ENCODE measurements at places on chromosomes 6 and 20. TPM values are rescaled to one million over a fixed set of nuclear protein-coding genes. Genes with fewer than 3 reads are reported as not detected.

DNA sequence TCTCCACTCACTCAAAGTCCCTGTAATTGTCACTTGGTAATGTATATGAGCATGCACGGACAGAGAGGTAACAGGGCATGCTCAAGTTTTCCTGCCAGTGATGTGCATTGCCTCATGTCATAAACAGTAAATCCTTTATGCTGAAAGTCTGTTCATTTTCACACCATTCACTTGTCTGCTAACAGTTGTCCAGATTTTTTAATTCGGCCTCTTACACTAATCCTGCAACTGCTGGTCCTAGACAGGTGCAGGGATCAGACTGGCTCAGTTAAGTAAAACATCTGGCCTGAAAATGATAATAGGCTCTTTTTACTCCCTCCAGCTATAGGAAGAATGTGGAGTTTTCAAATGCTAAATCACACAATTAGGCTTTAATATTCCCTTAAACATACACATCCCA lies 185.4 kb upstream of the VGLL2 start:
- no peak overlapping the region for H3K4me3 ChIP-seq
- no peaks in the 10 kb centered on the region for H3K4me1 ChIP-seq
- H3K27me3 ChIP-seq, result no peaks in the 10 kb centered on the region
- no peak overlapping the region for H3K27ac ChIP-seq

GRCh38 chr6:169784821-169785340 lies 33.5 kb downstream of the ERMARD start:
- H3K4me1 ChIP-seq, result peaks cover 4% of the 10 kb centered on the region
- H3K36me3 ChIP-seq, result peaks cover 30% of the 10 kb centered on the region
- H3K4me3 ChIP-seq, result no peak overlapping the region
- no peaks in the 10 kb centered on the region for H3K27me3 ChIP-seq
- DNase-seq, result no peak
- no peak overlapping the region for H3K27ac ChIP-seq

- H3K4me1 ChIP-seq, result peaks cover 75% of the 10 kb centered on the region
- no peak overlapping the region for H3K4me3 ChIP-seq
- DNase-seq, result no peak
- no peak overlapping the region for H3K27ac ChIP-seq
Observed at GRCh38 chr6:127786109-127786508, 114.7 kb downstream of the THEMIS start.

DNA sequence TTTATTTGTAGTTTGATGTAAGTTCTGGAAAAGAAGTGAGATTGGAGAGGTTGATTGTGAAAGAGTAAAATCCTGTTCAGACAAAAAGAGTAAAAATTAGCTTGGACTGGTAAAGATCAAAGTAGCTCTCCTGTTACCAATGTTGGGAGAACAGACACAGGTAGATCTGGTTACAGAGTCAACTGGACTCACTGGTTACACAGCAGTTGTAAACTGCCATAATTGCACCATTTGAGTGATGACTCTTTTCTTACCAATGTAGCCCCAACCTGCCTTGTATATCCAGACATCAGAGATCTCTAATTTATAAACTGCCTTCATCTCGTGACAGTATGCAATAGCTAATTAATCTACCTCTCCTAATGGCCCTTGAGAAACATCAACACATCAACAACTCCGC lies 165.6 kb upstream of the PRSS16 start:
- H3K4me3 ChIP-seq, result no peak overlapping the region
- H3K36me3 ChIP-seq, result no peaks in the 10 kb centered on the region
- DNase-seq, result no peak

DNA sequence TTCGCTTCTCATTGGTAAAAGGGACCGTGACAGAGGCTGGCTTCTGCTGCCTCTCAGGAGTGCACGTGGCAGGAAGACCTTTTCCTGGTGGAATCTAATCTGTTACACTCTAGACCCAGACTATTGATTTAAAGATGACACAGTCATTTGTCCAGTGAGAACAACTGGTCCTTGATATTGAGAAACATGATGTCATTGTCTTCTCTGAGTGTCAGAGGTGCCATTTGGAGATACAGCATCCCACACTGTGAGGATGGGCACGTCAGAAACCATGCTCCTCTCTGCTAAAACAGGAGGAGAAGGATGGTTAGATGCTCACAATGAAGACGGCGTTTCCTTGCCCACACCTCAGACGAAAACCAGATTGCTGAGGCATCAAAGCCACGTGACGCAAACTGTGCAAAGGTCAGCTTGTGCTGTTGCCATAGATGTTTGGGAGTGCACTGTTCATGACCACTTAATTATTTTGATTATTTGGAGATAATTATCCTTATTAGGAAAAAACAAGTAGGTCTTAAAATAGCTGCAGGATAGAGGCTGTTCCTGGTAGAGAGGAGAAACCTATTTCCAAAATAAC lies 169.0 kb downstream of the SMOC2 start:
- DNase-seq, result no peak
- H3K4me1 ChIP-seq, result no peaks in the 10 kb centered on the region
- H3K36me3 ChIP-seq, result no peaks in the 10 kb centered on the region
- H3K27ac ChIP-seq, result no peak overlapping the region

DNA sequence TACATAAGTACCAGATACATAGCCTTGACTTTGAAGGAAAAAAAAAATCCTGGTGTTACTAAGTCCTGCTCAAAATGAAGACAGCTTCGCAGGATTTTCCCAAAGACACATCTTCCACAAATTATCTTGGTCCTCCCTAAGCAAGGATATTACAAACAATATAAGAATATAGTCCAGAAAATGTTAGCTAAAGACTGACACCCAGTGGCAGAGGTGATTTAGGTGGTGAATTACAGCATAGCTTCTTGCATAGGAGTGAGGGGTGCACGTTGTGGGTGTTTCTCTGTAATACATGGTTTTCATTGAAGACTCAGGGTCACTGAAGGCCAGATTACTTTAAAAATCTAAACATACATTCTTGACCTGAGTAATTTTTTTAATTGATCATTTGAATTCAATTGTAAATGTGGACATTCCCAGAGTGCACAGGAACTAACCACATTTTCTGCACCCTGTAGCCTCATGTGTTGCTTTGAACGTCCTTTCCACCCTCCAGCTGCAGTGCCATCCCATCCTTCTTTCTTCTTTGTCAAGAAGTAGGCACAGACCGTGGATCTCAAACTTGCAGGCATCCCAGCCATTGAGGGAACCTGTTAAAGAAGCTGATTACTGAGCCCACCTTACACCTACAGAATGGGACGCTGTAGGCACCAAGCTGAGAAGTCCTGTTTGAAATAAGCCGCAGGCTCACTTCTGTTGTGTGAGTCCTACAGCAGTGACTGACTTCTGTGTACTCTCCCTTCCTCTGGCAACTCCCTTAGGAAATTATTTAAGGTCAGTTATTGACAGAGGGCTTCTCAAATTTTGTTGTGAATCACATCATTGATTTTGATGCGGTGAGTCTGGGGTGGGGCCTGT lies 102.6 kb downstream of the PERP start:
- H3K27me3 ChIP-seq, result no peaks in the 10 kb centered on the region
- H3K36me3 ChIP-seq, result no peaks in the 10 kb centered on the region
- DNase-seq, result peak; percentile 45
- peaks cover 21% of the 10 kb centered on the region for H3K4me1 ChIP-seq

GRCh38 chr6:36361071-36361470 lies 24.4 kb upstream of the BNIP5 start:
- no peak overlapping the region for H3K4me3 ChIP-seq
- DNase-seq, result no peak
- H3K27me3 ChIP-seq, result peaks cover 6% of the 10 kb centered on the region
- no peaks in the 10 kb centered on the region for H3K36me3 ChIP-seq
- peaks cover 16% of the 10 kb centered on the region for H3K4me1 ChIP-seq

Gene PBOV1
- not detected for total RNA-seq

GRCh38 chr6:116096979-116097816 lies 3.5 kb upstream of the NT5DC1 start:
- no peak overlapping the region for H3K27ac ChIP-seq
- H3K36me3 ChIP-seq, result peaks cover 1% of the 10 kb centered on the region
- no peak for DNase-seq
- H3K4me1 ChIP-seq, result peaks cover 18% of the 10 kb centered on the region
- no peaks in the 10 kb centered on the region for H3K27me3 ChIP-seq

DNA sequence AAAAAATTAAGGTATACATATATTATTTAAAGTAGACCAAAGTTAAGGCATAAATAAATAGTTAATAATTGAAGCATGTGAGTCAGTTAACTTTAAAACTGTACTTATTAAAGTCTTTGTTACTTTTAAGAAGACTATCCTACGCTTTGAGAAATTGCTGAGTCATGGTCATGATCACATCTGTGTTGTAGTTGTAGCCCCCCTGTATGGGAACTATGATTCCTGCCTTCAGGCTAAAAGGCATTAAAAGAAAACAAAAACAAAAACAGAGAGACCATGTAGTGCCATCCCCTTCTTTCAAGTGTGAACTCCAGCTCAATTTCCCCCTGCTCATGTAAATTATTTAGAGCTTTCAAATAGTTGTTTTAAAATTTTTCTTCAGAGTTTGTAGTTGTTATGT lies 123.4 kb downstream of the FLRT3 start:
- no peak for DNase-seq
- H3K36me3 ChIP-seq, result no peaks in the 10 kb centered on the region
- no peak overlapping the region for H3K4me3 ChIP-seq
- H3K27me3 ChIP-seq, result no peaks in the 10 kb centered on the region

Gene TRIM31
- total RNA-seq, result not detected

DNA sequence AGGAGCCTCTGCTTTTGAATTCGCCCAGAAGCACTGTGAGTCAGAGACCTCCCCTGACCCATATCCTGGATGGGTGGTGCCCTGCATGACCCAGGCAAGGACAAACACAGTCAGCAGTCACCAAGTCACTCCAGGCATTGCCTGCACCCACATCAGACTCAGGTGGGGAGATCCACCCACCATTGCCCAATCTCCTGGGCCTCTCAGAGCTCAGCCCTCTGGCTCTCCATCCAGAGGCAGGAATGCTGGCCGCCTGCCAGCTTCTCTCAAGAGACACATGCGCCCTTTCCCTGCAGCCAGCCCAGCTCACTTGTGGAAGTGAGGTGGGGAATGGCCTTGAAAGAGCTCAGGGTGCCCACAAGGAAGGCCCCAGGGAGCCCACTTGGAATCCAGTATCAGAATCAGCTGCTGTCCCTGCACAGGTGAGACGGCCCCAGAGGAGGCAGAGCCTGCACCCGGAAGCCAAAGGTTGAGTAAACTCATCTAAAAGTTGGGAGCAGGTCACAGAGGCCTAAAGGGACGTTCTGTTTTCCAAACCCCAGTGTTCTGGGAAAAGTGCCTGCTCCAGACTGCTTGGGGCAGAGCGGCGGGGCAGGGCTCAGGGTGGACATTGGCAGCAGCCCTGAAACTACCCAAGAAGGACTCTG lies 129.8 kb downstream of the PREX1 start:
- H3K4me3 ChIP-seq, result no peak overlapping the region
- H3K27ac ChIP-seq, result peak overlapping the region; percentile 32
- H3K36me3 ChIP-seq, result peaks cover 9% of the 10 kb centered on the region
- no peaks in the 10 kb centered on the region for H3K27me3 ChIP-seq
- DNase-seq, result peak; percentile 33

DNA sequence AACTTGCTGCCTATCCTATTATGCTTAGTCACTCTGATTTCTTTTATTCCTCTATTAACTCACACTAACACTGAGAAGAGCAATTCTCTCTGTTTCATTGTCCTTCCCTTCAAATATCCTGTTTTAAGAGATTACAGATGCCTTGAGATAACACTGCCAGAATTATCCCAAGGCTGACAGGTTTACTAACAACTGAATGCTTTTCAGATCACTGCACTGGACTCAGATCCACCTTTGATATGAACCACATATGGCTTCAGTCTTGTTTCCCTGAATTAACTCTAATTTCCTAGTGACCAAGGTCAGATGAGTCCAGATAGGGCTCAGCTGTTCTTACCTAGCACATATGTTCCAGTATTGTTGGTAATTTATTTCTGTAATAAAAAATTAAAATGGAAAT lies 633.1 kb downstream of the GRIK2 start:
- H3K27me3 ChIP-seq, result no peaks in the 10 kb centered on the region
- no peaks in the 10 kb centered on the region for H3K36me3 ChIP-seq
- no peak overlapping the region for H3K27ac ChIP-seq
- H3K4me1 ChIP-seq, result no peaks in the 10 kb centered on the region

DNA sequence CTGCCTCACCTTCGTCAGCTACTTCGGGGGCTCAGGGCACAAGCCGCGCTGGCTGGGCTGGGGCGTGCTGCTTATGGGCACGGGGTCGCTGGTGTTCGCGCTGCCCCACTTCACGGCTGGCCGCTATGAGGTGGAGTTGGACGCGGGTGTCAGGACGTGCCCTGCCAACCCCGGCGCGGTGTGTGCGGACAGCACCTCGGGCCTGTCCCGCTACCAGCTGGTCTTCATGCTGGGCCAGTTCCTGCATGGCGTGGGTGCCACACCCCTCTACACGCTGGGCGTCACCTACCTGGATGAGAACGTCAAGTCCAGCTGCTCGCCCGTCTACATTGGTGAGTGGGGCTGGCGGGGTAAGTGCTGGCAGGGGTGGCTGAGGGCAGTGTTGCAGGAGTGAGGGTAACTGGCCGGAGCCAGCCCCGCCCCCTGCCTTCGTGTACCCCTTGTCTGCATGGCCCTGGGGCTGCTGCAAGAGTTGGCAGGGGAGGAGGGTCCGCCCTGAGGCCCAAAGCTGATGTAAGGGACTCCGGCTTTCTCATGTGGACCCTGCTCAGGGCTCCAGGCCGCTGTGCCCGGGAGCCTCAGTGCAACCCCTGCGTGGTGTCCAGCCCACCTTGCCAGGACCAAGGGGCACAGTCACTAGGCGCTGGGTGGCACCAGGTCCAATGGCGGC lies 14.8 kb downstream of the SLCO4A1 start:
- H3K27me3 ChIP-seq, result no peaks in the 10 kb centered on the region
- H3K4me3 ChIP-seq, result no peak overlapping the region
- peaks cover 7% of the 10 kb centered on the region for H3K4me1 ChIP-seq
- H3K27ac ChIP-seq, result no peak overlapping the region
- H3K36me3 ChIP-seq, result peaks cover 8% of the 10 kb centered on the region

- no peaks in the 10 kb centered on the region for H3K4me1 ChIP-seq
- no peaks in the 10 kb centered on the region for H3K27me3 ChIP-seq
- H3K27ac ChIP-seq, result no peak overlapping the region
- no peaks in the 10 kb centered on the region for H3K36me3 ChIP-seq
- no peak for DNase-seq
Observed at GRCh38 chr6:96794980-96795379, 42.3 kb downstream of the GPR63 start.

Gene SLC25A27
- total RNA-seq, result 1.6 TPM

- no peak for DNase-seq
- peaks cover 10% of the 10 kb centered on the region for H3K36me3 ChIP-seq
- H3K4me1 ChIP-seq, result peaks cover 2% of the 10 kb centered on the region
- H3K27me3 ChIP-seq, result no peaks in the 10 kb centered on the region
Observed at GRCh38 chr6:136564180-136564579, 14.0 kb upstream of the MAP7 start.

Gene PCMTD2
- total RNA-seq, result 32.7 TPM

Gene CLPSL2
- not detected for total RNA-seq

DNA sequence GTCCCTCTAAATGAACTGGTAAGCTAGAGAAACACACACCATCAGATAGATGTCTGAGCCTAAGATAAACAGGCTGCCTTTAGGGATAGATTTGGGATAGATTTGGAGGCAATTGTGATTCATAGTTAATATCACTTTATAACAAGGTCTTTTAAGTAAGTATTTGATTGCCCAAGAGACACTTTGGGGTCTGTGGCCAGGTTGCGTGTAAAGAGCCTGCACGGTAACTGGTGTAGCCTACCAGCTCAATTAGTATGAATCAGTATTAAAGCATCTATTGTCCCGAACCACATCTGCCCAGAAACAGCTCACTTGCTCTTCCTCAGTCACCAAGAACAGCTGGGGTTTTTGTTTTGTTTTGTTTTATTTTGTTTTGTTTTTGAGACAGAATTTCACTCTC lies 193.3 kb downstream of the SASH1 start:
- H3K36me3 ChIP-seq, result no peaks in the 10 kb centered on the region
- H3K4me3 ChIP-seq, result no peak overlapping the region
- H3K27ac ChIP-seq, result no peak overlapping the region
- no peak for DNase-seq
